ENCODE measurements at places on chromosomes 16 and 17.

DNA sequence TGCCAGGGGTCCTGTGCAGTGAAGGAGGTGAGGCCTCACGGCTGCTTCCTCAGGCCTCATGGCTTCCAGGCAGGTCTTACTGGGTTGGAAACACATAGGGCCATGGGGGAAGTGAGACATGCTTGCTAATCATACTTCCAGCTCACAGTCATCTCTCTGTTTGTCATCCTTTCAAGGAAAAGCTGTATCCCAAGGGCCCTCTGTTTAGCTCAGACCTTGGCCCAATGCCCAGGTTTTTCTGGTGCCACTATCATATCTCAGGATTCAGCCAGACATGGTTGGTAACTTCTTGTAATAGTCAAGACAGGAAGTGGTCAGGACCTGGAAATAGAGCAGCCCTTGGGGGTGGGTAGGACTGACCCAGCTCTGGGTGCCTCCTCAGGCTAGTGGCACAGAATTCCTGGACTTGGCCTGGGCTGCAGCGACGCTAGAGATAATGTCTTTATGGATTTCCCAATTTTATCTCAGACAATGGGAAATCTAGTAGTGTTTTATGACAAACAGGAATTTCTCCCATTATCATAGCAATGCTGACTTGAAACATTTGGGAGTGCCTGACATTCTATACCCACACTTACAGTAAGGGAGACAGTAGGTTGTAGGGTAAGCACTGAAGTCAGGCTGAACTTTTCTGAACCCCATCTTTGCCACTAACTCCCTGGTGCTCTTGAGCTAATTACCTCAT lies 13.5 kb upstream of the ITGB3 start:
- DNase-seq = no peak

- no peak for DNase-seq
These were observed 68.6 kb downstream of the SDK2 start for GRCh38 chr17:73575470-73576221.

DNA sequence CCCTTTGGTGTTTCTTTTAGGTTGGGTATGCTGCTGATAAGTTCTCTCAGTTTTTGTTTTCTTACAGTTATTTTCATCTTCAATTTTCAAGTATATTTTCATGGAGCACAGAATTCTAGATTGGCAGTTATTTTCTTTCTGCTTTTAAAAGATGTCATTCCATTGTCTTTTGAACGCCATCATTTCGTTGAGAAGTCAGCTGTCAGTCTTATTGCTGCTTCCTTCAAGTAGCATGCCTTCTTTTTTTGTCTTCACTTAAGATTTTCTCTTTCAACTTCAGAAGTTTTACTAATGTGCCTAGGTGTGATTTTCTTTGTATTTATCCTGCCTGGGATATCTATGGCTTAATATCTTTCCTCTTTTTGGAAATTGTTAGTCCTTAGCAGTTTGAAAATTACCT lies 262.2 kb upstream of the PMFBP1 start:
- no peak for DNase-seq

GRCh38 chr17:40072040-40072734 lies 9.4 kb downstream of the THRA start:
- no peak for DNase-seq

DNA sequence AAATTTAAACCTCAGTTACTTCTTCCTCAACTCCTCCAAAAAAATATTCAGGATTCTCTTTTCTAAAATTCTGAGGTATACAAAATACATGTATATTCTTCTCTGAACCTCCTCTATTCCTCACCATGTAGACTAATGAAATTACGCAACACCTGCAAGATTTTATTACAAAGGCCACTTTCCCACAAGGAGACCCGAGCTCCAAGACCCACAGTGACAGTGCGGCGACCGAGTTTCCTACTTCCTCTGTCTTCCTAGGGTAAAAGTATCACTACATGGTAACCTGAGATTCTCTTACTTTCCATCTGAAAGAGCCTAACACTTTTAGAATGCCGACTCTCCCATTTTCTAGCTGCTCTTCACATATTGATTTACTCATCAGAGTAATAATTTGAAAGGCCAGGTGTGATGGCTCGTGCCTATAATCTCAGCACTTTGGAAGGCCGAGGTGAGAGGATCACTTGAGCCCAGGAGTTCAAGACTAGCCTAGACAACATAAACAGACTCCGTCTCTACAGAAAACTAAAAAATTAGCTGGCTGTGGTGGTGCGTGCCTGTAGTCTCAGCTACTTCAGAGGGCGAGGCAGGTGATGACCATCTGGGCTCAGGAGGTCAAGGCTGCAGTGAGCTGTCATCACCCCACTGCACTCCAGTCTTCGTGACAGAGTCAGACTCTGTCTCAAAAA lies 35.7 kb downstream of the CYTH1 start:
- no peak for DNase-seq
